Breast epithelium (tissue), 4 donors: ENCODE measurements at places on chromosomes 7 and 10.

- no peak for DNase-seq
Observed at GRCh38 chr7:66333443-66333842, 128.3 kb downstream of the TPST1 start.

DNA sequence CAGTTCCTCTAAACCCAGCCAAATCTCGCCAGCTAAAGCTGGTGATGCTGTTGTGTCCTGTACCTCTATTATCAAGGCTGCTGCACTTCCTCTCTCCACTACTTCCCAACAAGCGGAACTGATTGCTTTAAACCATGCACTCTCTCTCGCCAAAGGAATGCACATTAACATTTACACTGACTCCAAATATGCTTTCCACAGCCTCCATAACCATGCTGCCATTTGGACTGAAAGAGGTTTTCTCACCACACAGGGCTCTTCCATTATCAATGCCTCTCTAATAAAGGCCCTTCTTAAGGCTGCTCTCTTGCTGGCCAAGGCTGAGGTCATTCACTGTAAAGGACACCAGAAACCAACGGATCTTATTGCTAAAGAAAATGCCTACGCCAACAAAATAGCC, 11.4 kb upstream of the LRRC61 start:
- DNase-seq = no peak

- DNase-seq = no peak
Observed at GRCh38 chr7:22622116-22622785, 104.7 kb upstream of the IL6 start.

- DNase-seq = no peak
Observed at GRCh38 chr7:127863082-127863481, 168.2 kb downstream of the LRRC4 start.

DNA sequence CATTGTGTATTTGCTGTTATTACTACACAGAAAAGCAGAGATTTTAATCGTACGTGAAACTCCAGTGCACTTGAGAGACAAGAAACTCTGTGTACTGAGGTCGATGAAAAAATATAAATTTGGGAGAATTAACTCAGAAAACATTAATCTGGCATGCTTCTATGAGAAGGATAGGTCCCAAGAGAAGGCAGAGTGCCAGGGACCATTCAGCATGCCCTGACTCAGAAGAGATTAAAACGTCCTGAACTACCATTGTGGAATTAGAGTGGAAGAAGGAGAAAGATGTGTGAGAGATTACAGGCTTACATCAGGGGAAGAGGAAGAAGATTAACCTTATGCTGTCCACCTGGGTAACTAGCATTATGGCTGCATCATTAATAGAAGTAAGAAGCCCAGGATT, 72.4 kb downstream of the REEP3 start:
- DNase-seq = no peak

DNA sequence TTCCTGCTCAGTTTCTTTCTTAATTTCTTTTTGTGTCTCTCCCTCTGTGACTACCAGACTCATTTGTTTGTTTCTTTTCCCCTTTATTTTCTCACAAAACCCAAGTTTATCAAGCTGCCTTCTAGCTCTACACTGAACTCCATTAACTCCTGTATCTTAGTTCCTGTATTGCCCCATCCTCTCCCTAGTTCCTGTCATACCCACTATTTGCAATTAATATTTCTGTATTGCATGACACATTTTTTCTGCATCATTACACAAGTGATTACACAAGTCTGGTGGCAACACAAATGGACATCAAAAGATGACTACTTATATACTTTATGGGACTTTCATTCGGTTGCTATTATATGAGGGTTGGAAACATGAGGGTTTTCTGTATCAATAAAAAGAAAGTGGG, 26.9 kb upstream of the OR9A4 start:
- DNase-seq = no peak

DNA sequence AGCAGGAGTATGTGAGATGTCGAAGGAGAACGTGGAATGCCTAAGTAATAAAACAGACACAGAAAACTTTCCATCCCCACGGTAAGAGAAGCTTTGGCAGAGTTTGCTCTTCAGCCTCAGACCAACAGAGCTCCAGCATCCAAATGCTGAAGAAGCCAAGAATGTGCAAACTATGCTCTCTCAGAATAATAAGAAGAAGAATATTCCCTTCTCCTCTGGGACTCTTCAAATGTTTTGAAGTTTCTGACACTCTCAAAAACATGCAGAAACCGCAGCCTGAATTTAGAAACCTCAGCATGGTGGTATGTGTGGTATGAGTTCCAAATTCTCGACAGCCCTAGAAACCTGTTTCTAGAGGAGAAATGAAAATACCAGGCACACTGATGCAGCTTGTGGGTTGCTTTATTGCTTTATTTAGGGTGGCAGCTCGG, 113.3 kb downstream of the KCNMA1 start:
- peak; percentile 40 for DNase-seq

GRCh38 chr10:62541811-62542210, 167.6 kb downstream of the ZNF365 start:
- no peak for DNase-seq

- DNase-seq = no peak
Observed at GRCh38 chr10:14707481-14707880, 67.2 kb downstream of the FAM107B start.

DNA sequence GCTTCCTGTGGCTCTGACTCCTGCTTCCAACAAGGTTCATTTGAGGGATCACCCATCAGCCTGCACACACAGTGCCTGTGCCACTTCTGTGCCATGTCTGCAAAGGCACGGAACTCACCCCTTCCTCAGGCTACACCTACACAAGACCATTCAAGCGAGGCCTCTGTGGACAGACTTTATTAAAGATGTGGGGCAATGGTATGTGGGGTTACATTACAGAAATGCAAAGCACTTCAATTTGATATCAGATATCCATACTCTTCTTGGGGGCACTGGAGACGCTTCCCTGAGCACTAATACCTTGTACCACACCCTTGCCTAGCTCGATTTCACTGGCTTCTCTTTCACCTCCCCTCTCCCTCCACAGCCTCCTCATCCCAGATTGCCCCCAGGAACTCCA, 84.4 kb upstream of the FGL2 start:
- no peak for DNase-seq

- DNase-seq = no peak
Observed at GRCh38 chr10:62019685-62020359, 118.3 kb downstream of the ARID5B start.

GRCh38 chr7:91434836-91435235, 170.6 kb downstream of the FZD1 start:
- DNase-seq = no peak

- DNase-seq = peak; percentile 63
Observed at GRCh38 chr10:91652364-91652763, 19.5 kb upstream of the PPP1R3C start.
